ENCODE measurements at places on chromosomes 7 and 10.

- DNase-seq: no peak
Measured at GRCh38 chr7:132422502-132423111, 153.7 kb downstream of the PLXNA4 start.

GRCh38 chr7:67913604-67914003 lies 917.0 kb downstream of the TYW1 start:
- no peak for DNase-seq

DNA sequence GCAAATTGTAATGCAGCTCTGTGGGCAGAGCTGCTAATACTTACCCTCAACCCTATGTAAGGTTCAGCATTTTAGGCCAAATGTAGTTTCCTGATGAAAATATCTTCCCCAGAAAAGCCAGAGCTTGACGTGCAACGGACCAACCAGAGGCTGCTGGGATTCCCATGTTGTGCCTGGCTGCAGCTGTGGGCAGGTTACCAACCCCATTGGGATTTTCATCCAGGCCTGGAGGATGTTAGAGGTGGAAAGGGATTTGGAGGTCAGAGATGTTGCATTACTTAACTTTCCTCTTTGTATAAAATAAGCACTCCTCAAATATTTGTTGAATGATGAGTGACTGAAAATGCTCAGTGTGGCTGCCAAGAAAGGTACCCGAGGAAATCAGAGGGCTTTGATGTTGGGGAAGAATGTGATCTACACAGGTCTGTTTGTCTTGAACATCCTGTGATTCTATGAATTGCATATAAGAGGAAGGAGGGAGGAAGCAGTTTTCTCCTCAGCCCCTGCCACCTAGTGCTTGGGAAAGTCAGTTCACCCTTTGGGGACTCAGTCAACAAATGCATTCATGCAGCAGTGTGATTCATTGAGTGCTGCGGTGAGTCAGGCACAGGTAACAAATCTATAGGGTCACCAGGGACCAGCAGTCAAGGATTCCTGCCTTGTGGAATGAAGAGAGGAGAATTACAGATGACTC lies 487.2 kb downstream of the RPS24 start:
- DNase-seq: peak; percentile 17

DNA sequence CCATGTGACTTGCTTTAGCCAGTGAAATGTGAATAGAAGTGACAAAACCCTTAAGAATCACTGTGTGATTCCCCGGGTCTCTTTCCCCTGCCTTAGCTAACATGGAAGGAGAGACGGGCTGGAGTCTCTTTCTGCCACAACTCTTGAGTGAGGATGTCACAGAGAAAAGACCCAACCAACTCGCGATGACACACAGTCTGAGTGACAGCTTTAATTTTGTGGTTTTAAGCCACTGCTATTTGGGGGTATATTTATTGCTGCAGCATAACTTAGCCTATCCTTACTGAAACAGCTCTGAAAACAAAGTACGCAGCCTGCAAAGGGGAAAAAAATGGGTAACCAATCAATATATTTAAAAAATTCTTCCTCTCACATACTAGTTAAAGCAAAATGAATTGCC lies 319.4 kb downstream of the CALN1 start:
- DNase-seq: no peak
